ENCODE measurements at places on chromosomes 1 and 21.

DNA sequence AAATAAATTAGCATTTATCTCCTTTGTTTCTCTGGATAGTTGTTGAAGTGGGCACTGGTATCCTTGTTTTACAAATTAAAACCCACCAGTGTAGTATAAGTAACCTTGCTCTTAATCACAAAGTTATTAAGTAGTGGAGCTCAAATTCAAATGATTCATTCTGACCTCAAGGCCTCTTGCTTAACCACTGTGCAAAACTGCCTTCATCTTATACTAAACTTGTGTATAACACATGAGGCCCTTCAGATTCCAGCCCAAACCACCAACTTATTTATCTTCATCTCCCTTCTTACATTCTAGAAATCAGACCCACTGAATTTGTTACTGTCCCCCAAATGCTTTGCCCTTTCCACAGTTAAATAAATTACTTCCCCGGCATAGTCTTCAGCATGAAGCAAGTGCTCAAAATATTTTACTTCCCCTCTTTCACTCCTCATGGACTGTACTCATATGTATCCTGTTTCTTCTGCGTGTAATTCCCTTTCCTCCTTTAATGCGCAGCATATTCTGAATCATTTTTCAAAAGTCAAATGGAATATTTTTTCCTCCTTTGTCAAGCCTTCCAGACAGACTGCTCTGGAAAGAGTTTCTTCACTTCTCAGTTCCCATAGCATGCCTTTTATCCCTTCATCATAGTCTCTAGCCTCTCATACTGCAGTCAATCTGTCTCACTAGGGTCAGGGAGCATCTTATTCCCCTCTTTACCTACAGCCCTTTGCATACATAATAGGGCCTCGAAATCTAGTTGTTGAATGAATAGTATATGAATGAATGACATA lies 19.0 kb upstream of the DNASE2B start:
- no peak for DNase-seq

GRCh38 chr1:169565335-169566271 lies 20.7 kb downstream of the F5 start:
- no peak for DNase-seq

DNA sequence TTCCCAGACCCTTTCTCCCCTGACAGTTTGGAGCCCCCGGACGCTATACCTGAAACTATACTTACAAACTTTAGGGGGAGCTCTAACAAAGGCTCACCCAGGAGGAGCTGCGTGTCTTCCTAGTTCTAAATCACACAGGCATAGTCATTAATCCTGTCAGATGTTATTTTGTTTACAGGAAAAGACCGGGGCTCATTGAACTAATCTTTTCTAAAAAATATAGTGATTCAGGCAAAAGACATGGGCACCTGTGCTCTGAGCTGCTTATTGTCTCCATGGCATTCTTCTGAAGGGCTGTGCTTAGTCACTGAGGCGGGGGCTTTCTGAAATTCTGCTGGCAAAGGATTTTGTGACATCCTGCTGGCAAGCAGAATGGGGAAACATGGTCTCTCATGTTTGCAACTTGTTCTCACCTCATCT lies 1577.0 kb downstream of the NCAM2 start:
- no peak for DNase-seq

DNA sequence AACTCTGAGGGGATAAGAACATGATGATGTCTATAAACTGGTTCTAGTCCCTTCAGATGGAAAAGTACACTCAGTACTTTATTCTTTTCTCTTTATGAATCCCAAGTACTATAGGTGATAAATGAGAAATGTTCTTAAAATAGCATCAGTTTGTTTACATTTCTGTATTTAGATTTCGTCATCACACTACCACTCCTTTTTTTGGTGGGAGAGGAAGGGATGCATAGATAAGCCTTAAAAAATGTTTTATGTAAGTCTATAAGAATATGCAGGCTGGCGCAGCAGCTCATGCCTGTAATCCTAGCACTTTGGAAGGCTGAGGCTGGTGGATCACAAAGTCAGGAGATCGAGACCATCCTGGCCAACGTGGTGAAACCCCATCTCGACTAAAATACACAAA lies 144.8 kb downstream of the USP25 start:
- DNase-seq: no peak

GRCh38 chr21:14875704-14876523 lies 188.9 kb downstream of the NRIP1 start:
- no peak for DNase-seq

GRCh38 chr1:118201524-118201923 lies 16.5 kb upstream of the SPAG17 start:
- DNase-seq: no peak

Measured in iPS DF 19.7 (cell line).